ENCODE measurements at places on chromosomes 3 and 15.

- no peak for DNase-seq
Measured at GRCh38 chr15:45759936-45760335, 125.1 kb downstream of the SQOR start.

GRCh38 chr3:42709621-42710020 lies 7.0 kb upstream of the HHATL start:
- DNase-seq = no peak

DNA sequence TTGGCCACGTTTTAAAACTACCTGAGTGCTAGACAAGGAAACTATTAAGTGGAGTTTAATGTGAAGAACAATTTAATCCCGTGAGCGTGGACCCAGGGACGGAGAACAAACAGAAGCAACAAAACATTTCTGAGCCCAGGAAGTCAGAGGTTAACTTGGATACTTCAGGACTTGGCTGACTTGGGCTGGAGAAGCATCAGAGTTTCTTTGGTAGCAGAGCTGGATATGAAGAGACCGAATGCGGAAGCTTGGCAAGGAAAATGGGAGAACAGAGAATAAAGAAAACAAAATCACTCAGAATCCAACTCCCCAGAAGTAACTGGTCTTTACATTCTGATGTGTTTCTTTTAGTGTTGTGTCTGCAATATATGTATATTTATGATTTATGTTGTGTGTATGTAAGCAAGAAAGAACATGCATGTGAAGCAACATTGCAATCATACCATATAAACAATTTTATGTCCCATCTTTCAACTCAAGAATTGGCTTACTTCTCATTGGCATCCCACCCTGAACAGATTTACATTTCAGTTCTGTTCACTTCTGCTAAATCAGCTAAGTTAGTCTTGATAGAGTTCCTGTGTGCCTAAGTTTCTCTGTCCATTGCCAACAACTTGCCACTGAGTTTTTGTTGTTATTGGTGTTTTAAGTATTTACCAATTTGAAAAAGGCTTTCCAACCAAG lies 17.2 kb upstream of the PLOD2 start:
- no peak for DNase-seq

DNA sequence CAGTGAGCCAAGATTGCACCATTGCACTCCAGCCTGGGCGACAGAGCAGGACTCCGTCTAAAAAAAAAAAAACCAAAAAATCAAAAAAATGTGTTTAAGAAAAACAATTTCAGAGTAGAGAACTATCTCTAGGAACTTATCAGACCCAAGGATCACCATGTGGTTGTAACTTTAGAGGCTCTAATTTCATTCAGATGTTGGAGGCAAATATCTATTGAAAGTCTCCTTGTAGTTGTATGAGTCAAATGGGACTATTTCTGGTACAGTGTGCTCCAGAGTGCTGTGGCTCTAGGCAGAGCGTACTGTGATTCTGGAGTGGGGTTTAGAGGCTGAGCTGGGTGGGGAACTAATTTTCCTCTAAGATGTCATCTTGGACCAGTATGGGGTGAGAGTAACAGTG lies 398.7 kb downstream of the SHQ1 start:
- DNase-seq = no peak

- DNase-seq = no peak
Measured at GRCh38 chr3:147118611-147119010, 287.7 kb downstream of the ZIC4 start.

GRCh38 chr15:27545494-27546255 lies 553.4 kb downstream of the OCA2 start:
- no peak for DNase-seq

DNA sequence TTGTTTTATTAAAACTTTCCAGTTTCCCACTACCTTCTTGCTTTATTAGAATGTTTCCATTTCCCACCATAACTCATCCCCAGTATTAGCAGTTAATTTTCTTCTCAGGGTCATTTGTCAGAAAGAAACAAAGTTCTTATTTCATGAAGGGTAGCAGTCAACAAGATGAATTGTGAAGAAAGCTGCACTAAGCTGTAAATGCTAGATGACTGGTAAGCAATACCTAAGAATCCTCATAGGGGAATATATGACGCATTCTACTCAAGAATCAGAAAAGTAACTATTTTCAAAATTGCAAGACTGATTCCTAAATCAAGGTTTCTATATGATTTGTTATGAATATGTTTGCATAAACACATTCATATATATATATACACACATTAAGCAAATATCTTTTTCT lies 48.8 kb upstream of the WDR5B start:
- no peak for DNase-seq

- DNase-seq = no peak
Measured at GRCh38 chr3:15724446-15724845, 73.3 kb downstream of the ANKRD28 start.

DNA sequence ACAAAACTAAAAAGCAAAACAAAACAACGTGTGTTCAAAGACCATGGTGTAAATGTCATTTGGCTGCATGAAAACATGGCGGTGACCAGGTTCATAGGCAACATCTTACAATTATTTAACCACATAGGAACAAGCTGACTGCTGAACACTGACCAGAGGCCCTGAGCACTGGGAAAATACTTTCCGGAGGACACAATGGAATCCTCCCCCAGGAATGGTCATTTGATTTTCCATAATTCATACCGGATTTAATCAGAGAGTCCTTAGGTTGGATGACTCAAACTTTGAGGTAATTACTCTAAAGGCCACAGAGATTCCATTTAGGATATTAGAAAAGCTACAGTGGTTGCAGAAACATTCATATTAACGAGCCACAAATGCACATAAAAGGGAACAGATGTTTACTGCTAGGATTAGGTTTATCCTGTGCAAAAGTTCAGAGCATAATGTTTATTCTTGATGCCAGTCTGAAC lies 254.7 kb downstream of the NR1D2 start:
- no peak for DNase-seq

GRCh38 chr3:111585217-111585616 lies 9.9 kb downstream of the ZBED2 start:
- no peak for DNase-seq

DNA sequence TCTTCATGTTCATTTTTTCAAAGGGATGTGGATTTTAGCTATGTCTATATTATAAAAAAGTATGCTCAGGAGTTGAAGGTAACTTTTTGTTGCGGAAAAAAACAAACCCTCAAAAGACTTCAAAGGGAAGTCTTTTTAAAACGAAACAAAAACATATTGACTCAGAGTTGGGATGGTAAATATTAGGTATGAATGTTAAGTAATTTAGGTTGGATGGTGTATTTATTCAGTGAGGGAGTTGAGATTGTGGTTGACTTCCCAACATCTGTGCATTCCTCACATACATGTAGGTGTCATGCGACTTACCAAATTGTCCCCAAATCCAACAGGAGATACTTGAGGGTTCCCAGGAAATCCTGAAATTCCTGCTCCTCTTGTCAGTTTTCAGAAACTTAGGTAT lies 32.7 kb upstream of the PLSCR5 start:
- DNase-seq = no peak

- no peak for DNase-seq
Measured at GRCh38 chr3:197749315-197749600, 425 bp upstream of the FYTTD1 start.

DNA sequence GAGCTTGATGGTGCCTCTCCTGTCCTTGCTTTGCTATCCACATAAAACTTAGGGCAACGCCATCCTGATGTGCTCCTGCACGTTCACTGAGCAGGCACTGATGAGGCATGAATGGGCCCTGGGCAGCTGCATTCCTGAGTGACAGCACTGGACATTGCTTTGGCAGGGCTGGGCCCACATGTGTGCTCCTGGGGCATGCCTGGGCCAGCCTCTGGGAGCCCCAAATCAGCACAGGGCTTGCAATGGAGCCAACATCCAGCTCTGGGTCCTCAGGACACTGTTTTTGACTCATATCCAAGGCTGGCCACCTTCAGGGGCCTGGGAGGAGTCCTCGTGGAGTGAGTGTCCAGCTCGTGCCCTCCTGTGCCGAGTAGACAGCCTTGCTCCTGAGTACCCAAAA lies 5.9 kb upstream of the TKT start:
- no peak for DNase-seq

DNA sequence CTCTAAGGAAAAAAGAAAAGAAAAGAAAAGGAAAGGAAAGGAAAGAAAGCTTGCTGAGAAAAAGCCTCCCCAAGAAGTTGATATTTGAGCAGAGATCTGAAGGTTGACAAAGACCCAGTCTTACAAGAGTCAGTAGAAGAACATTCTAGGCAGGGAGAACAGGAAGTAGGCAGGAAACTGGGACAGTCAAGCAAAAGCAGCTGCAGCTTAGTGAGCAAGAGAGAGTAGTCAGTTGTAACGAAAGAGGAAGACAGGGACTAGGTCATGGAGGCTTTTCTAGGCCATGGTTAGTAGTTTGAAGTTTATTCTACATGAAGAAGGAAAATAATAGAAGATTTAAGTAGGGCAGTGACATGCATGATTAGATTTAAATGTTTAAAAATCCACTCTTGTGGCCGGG lies 31.8 kb upstream of the KLHL6 start:
- DNase-seq = no peak

GRCh38 chr3:186320862-186321568 lies 41.0 kb downstream of the DGKG start:
- DNase-seq = no peak

- no peak for DNase-seq
Measured at GRCh38 chr3:133135306-133135705, 97.1 kb downstream of the TMEM108 start.

DNA sequence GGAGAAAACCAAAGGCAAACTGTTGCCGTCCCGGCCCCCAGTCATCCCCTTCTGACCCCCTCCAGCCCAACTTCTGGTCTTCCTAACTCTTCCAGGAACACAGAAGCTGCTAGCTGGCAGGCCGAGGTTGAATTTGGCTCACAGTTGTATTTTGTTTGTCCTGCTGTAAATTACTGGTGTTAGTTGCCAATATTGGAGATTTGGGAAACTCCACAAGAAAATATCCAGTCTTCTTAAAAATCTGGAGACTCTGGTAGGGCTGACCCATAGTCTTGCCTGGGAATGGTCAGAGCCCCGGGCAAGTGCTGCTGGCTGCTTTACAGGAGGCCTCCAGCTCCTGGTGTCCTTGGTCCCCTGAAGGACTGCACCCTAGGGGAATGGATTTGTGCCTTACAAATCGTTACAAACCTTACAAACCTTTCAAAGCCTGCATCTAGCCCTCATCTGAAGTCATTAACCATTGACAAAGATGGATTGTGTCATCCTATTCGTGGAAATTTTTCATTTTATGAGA lies 112.0 kb upstream of the MCTP2 start:
- no peak for DNase-seq

DNA sequence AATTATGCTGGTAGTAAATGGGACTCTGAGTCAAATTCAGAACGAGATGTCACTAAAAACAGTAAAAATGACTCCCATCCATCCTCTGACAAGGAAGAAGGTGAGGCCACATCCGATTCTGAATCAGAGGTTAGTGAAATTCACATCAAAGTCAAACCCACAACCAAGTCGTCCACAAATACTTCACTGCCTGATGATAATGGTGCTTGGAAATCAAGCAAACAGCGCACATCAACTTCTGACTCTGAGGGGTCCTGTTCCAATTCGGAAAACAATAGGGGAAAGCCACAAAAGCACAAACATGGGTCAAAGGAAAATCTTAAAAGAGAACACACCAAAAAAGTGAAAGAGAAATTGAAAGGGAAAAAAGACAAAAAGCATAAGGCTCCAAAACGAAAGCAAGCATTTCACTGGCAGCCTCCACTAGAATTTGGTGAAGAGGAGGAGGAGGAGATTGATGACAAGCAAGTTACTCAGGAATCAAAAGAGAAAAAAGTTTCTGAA lies 15.1 kb upstream of the ZBTB47 start:
- DNase-seq = no peak

DNA sequence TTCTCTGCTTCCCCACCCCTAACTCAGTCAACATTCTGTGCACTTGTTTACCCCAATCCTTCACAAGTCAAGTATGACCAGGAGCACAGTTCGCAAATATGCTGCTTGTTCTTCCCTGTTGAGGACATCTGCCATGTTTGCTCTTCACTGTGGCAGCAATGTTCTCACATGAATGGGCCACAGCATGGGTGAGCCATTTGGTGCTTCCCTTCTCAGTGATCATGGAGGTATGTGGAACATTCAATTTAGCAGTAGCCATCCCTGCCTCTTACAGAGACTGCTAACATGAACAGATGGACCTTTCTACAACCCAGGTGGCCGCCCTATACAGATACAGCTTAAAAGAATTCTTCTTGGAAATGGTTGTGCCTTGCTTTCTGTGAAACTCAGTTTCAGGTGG lies 660.1 kb upstream of the SGO1 start:
- no peak for DNase-seq

GRCh38 chr3:184354121-184354728 lies 7.2 kb downstream of the CLCN2 start:
- DNase-seq = no peak

DNA sequence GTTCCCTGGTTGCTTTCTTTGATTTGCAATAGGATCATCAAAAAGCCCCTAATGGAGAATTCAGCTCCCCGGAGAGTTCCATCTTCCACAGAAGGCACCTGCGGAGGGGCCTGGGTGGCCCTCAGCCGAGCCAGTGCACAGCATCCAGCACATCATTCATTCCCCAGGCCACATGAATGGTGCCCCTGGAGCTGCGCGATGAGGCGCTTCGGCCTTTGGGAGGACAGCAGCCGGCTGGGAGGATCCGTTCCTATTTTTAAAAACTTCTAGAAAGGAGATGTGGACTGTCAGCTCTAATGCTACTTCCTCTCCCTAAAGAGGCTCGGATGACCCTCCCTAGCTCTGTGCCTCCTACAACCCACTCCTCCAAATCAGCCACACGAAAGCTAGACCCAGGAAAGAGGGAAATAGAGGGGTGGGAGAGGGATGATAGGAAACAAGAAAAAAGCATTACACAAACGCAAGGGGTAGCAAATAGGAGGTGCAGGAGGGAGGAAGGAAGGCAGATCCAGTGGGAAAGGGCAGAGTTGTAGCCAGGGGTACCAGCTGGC lies 20.3 kb downstream of the EHD4 start:
- DNase-seq = no peak

GRCh38 chr15:76150971-76151598 lies 91.3 kb downstream of the TMEM266 start:
- no peak for DNase-seq

DNA sequence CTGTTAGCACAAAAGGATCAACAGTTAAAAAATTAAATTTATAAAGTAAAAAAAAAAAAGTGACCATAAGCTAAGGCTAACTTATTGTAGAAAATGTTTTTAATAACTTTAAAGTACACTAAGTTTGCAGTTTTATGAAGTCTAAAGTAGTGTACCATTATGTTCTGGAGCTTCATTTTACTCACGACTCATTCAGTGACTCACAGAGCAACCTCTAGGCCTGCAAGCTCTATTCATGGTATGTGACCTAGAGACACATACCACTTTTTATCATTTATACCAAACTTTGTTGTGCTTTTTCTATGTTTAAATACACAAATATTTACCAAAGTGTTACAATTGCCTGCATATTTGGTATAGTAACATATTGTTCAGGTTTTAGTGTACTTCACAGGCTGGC lies 1552.3 kb downstream of the OTOL1 start:
- no peak for DNase-seq

GRCh38 chr3:32399030-32399620 lies 7.5 kb downstream of the CMTM7 start:
- no peak for DNase-seq

- no peak for DNase-seq
Measured at GRCh38 chr15:67914537-67915460, 75.0 kb upstream of the RNU6-1 start.

- no peak for DNase-seq
Measured at GRCh38 chr15:72289597-72290325, 17.4 kb upstream of the PARP6 start.
